ENCODE measurements at places on chromosomes 5 and 9.

GRCh38 chr9:104386013-104386412 lies 118.0 kb upstream of the OR13F1 start:
- H3K27me3 ChIP-seq = no peaks in the 10 kb centered on the region
- H3K27ac ChIP-seq = no peak overlapping the region
- no peaks in the 10 kb centered on the region for H3K36me3 ChIP-seq
- H3K4me3 ChIP-seq = no peak overlapping the region
- DNase-seq = no peak

- no peaks in the 10 kb centered on the region for H3K27me3 ChIP-seq
- DNase-seq = no peak
- no peaks in the 10 kb centered on the region for H3K36me3 ChIP-seq
- H3K4me3 ChIP-seq = no peak overlapping the region
Measured at GRCh38 chr5:143197260-143197656, 206.2 kb downstream of the NR3C1 start.

- no peak overlapping the region for H3K27ac ChIP-seq
- no peak for DNase-seq
- no peak overlapping the region for H3K4me3 ChIP-seq
- no peaks in the 10 kb centered on the region for H3K36me3 ChIP-seq
- peaks cover 5% of the 10 kb centered on the region for H3K4me1 ChIP-seq
Measured at GRCh38 chr9:95719354-95719753, 156.1 kb upstream of the ERCC6L2 start.

- peaks cover 41% of the 10 kb centered on the region for H3K27me3 ChIP-seq
- DNase-seq = no peak
- H3K4me3 ChIP-seq = no peak within 1 kb of the TSS
- no peak within 1 kb of the TSS for H3K27ac ChIP-seq
- no peaks in the 10 kb centered on the region for H3K36me3 ChIP-seq
Measured at GRCh38 chr5:37839407-37840052, at the start of gene GDNF. Gene GDNF (minus strand): TSS chr5:37840041. CDS start chr5:37834796, 5,245 bp downstream.

GRCh38 chr5:31130676-31131075 lies 62.8 kb upstream of the CDH6 start:
- H3K27me3 ChIP-seq = no peaks in the 10 kb centered on the region
- no peak for DNase-seq
- H3K27ac ChIP-seq = no peak overlapping the region

GRCh38 chr5:142507531-142508372 lies 178.1 kb downstream of the FGF1 start:
- H3K4me1 ChIP-seq = no peaks in the 10 kb centered on the region
- no peak overlapping the region for H3K27ac ChIP-seq
- no peaks in the 10 kb centered on the region for H3K27me3 ChIP-seq
- no peaks in the 10 kb centered on the region for H3K36me3 ChIP-seq

DNA sequence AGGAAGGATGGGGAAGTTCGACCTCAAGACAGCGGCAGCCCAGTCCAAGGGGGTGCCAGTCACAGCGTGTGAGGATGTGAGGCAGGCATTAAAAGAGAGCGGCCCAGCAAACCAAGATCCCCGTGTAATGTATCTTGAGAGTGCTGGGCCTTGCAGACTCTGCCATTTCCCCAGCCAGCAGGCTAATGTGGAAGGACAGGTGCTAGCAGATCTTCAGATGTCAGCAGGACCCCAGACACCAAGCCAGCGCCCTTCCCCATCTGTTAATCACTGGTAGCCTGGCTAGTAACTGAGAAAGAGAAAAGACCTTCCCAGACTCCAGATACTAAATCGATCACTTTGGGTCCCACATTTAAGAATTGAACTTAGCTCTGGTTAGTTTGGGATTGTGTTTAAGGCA lies 62.2 kb downstream of the NTRK2 start:
- H3K27ac ChIP-seq = no peak overlapping the region
- no peaks in the 10 kb centered on the region for H3K36me3 ChIP-seq
- no peak overlapping the region for H3K4me3 ChIP-seq
- DNase-seq = no peak
- no peaks in the 10 kb centered on the region for H3K27me3 ChIP-seq

DNA sequence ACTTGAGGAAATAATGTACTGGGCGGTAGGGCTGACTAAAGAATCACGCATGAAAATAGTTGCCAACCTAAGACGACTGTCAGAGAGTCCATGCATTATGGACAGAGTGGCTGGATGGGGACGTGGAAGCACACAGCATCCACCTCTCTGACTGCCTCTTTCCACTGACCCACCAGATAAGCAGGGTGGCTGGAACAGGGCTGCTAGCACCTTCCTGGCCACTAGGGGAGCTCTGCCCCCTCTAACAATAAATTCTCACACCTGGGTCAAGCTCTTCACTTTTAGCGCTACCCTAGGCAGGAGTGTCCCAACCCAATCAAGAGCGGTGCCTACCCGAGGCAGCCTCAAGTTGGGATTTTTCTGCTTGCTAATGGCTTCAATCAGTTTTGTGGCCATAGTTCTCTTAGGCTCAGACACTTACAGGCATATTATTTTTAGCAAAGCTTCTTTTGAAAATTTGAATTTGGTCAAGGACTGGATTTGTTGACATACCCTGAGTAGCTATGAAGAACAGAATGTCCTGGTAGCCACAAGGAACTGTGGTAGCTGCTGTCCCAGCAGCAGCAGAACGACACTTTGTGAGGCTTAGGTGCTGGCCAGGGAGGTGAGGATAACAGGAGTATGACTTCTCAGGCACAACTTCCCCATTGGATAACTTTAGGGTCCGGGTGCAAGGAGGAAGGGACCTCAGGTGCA lies 6.9 kb upstream of the TPM2 start:
- H3K4me1 ChIP-seq = peaks cover 8% of the 10 kb centered on the region
- DNase-seq = peak; percentile 46
- H3K4me3 ChIP-seq = no peak overlapping the region
- peaks cover 60% of the 10 kb centered on the region for H3K36me3 ChIP-seq
- H3K27ac ChIP-seq = peak overlapping the region; percentile 23

- H3K4me3 ChIP-seq = no peak overlapping the region
- no peaks in the 10 kb centered on the region for H3K27me3 ChIP-seq
- no peak overlapping the region for H3K27ac ChIP-seq
- no peaks in the 10 kb centered on the region for H3K36me3 ChIP-seq
Measured at GRCh38 chr5:11166923-11167322, 405.9 kb upstream of the DAP start.

GRCh38 chr5:122183098-122183787 lies 53.9 kb downstream of the ZNF474 start:
- no peaks in the 10 kb centered on the region for H3K27me3 ChIP-seq
- H3K4me3 ChIP-seq = no peak overlapping the region
- no peak overlapping the region for H3K27ac ChIP-seq
- H3K36me3 ChIP-seq = no peaks in the 10 kb centered on the region
- DNase-seq = no peak
- H3K4me1 ChIP-seq = no peaks in the 10 kb centered on the region

DNA sequence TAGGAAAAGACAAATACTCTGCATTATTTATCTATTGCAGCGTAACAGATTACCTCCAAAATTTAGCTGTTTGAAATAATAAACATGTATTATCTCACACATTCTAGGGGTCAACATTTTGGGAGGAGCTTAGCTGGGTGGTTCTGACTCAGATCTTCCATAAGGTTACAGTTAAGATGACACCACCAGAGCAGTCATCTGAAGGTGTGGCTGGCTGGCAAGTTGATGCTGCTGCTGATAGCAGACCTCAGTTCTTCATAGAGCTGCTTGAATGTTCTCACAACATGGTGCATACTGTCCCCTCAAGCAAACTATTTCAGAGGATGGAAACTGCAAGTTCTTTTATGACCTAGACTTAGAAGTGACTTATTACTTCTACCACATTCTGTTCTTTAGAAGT lies 146.3 kb upstream of the FSTL4 start:
- no peak overlapping the region for H3K27ac ChIP-seq
- H3K27me3 ChIP-seq = no peaks in the 10 kb centered on the region
- H3K4me3 ChIP-seq = no peak overlapping the region
- no peaks in the 10 kb centered on the region for H3K4me1 ChIP-seq

GRCh38 chr9:98471185-98471584 lies 215.7 kb upstream of the TBC1D2 start:
- DNase-seq = no peak
- no peak overlapping the region for H3K4me3 ChIP-seq
- no peaks in the 10 kb centered on the region for H3K27me3 ChIP-seq
- no peaks in the 10 kb centered on the region for H3K36me3 ChIP-seq
- no peaks in the 10 kb centered on the region for H3K4me1 ChIP-seq
- no peak overlapping the region for H3K27ac ChIP-seq
